Skeletal muscle tissue (tissue), 5 donors: ENCODE measurements at places on chromosomes 2 and 18. TPM values are rescaled to one million over a fixed set of nuclear protein-coding genes. Genes with fewer than 3 reads are reported as not detected.

Gene HOXD1
- total RNA-seq: 0.52 TPM

Gene AQP12A
- total RNA-seq: not detected

Gene TMEM247
- not detected for total RNA-seq

Gene SMYD5
- total RNA-seq: 18.8 TPM

Gene SLC11A1
- 1.0 TPM for total RNA-seq

Gene ZNF514
- 22.4 TPM for total RNA-seq

Gene OTX1
- total RNA-seq: not detected

Gene THUMPD2
- 11.5 TPM for total RNA-seq

Gene RGPD4
- not detected for total RNA-seq

Gene TSPYL6
- not detected for total RNA-seq

Gene ASB1
- total RNA-seq: 26.6 TPM
